ENCODE measurements at places on chromosomes 3 and 15. TPM values are rescaled to one million over a fixed set of nuclear protein-coding genes. Genes with fewer than 3 reads are reported as not detected.
A peak's percentile ranks its signal among the peaks of the same experiment; 100 is the strongest.

GRCh38 chr3:61537366-61537765 is 24.0 kb upstream of the PTPRG start:
- DNase-seq = no peak

GRCh38 chr3:127209840-127210653 is 17.1 kb downstream of the PRR23E start:
- no peak for DNase-seq

DNA sequence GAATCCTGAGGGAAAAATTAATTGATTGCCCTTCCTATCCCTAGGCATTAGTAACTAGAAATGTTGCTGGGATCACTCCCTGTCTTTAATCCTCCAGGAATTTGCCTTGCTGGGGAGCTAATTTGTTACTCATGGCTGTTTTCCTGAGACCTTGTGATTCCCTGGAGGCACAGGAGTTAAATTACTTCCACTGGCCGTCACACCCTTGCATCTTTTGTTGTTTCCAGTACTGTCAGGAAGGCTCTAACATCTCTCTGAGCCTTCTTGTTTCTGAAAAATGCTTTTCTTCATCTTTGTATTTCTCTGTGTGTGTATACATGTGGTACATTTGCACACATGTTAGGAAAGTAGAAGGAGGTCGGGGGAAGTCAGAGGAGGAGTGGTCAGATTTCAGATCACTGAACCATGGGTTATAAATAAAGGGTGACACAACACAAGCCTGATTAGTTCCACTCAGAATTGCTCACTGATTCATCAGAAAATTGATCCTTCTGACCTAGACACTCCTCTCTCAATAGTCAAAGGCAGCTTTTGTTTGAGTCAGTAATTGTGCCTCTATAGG is 23.5 kb upstream of the LRRFIP2 start:
- DNase-seq = peak; percentile 30

GRCh38 chr15:57460208-57460816 is 84.0 kb downstream of the CGNL1 start:
- no peak for DNase-seq

DNA sequence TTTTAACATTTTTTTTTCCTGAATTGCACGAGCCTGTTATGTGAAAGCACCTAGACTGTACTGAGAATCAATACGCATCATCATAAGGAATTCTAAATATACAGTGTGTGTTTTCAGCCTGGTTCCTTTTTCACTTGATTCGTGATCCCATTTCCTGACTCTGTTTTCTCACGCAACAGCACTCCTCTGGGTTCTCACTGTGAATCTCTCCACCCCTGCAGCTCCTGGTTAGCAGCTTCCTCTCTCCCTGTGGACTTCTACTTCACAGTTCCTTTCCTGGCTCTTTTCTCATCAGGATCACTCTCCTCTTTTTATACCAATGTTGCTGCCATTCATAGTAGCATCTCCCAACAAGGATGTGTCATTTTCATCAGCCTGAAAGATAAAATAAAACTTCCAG is 297.2 kb downstream of the CADM2 start:
- no peak for DNase-seq

CCDC54 gene
- total RNA-seq = not detected

DNA sequence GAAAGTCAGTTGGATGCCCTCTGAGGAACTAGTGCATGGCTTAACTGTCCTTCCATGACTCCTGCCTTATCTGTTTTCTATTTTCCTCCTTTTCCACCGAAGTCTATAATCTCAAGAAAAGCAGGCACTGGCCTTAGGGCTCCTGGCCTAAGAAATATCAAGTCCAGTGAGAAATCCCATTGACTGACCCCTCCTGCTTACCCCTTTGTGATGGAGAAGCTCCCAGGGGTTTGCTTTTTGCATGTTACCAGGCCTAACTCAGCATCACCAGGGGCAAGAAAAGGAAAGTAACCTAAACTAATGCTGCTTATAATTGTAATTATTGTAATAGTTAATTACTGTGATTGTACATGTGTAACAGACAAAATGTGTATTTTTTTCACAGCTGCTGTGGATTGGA is 21.7 kb downstream of the CCR3 start:
- no peak for DNase-seq

GRCh38 chr3:52144034-52144795 is 10.0 kb downstream of the POC1A start:
- peak; percentile 44 for DNase-seq

DNA sequence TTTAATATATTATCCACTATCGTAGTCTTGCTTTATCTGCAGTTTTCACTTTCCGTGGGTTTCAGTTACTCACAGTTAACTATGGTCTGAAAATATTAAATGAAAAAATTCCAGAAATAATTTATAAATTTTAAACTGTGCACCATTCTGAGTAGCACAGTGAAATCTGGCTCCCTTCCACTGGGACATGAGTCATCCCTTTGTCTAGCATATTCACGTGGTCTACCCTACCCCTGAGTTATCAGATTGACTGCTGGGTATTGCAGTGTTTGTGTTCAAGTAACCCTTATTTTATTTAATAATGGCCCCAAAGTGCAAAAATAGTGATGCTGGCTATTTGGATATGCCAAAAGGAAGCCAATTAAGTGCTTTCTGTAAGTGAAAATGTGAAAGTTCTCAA is 539.5 kb upstream of the AGTR1 start:
- peak; percentile 6 for DNase-seq
